ENCODE measurements at places on chromosomes 3 and 15.

GRCh38 chr3:17840126-17840525 lies 97.7 kb upstream of the TBC1D5 start:
- DNase-seq = no peak

GRCh38 chr3:178823150-178823549 lies 248.5 kb downstream of the ZMAT3 start:
- DNase-seq = no peak

- DNase-seq = no peak
Observed at GRCh38 chr3:190088890-190089289, 31.8 kb downstream of the P3H2 start.

GRCh38 chr3:180571831-180572598 lies 29.9 kb upstream of the TTC14 start:
- no peak for DNase-seq

- no peak for DNase-seq
Observed at GRCh38 chr3:73546961-73547360, 77.8 kb downstream of the PDZRN3 start.

DNA sequence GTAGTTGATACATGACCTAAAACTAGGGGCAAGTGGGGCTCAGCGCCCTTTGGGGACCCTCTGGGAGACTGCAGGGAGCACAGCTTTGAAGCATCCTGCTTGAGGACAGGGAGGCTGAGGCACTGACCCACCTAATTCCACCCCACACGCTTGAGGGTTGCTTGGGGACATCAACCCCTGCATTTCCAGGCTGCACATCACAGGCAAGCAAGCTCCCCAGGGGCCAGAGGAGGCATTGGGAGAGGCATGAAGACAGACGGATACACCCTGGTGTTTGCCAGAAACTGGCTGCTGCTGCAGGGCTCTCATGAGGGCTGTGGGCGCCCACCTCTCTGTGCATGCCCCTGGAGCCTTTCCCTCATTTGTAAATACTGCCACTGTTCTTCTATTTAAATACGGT lies 99.3 kb downstream of the ABHD5 start:
- no peak for DNase-seq

GRCh38 chr3:12755754-12756153 lies 3.3 kb downstream of the TMEM40 start:
- no peak for DNase-seq

DNA sequence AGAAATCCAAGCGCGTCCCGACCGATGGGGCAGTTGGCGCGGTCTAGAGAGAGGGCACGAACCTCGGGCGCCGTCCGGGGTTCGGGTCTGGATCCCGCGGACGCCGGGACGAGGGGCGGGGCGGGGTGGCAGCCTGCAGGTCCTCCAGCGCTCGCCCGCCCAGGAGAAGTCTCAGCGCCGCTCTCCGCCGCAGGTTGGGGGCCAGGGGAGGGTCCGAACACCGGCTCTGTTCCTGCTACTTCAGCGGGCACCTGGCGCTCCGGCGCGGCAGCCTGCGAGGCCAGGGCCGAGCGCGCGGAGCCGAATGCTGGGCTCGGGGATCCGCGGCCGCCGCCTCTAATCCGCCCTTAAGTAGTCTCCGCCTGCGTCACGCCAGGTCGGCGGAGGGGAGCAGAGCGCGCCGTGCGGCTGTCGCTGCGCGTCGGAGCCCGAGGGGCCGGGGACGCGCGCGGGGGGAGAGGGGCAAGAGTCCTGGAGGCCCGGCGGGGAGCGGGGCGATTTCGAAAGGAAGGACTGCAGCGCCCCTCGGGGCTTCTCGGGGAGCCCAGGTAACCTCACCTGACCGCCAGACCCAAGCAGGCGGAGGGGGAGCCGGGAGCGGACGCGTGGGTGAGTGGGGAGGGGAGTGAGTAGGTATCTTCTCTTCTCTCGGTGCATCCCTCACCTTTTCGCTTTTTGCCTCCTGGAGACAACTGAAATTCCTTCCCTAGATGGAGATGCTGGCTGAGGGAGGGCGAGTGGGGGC lies at the start of gene GJD2:
Gene GJD2, minus strand, starts transcription at position 325 of the 745 bp plus-strand sequence. CDS start 510 bp downstream, outside the sequence.
- DNase-seq = no peak

DNA sequence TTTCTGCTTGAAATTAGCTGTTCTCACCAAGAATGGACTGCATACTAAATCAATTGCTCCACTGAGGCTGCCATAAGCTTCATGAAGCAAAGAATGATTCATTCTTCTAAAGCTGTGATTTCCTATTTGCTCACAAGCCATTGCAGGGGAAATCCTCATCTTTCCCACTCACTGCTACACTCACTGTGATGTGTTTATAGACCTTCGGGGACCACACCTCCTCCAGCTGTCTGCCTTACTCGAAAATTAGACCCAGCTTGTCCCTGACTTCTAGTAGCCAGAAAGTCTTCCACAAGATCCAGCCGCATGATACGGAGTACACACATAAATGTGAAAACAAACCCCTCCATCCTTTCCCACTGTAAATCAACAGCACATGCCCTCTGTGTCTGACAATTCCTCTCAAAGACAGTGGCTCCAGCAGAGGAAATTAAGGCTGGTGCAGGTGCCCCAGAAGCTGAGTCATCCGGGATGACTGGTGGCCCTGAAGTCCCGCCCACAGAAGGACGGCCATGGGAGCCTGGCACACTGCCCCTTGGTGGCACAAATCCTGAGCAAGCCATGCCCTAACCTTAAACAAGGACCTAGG lies 172.0 kb downstream of the STT3B start:
- peak; percentile 11 for DNase-seq

GRCh38 chr15:38042707-38043445 lies 108.4 kb downstream of the TMCO5A start:
- peak; percentile 7 for DNase-seq

- DNase-seq = peak; percentile 80
Observed at GRCh38 chr3:10758304-10759037, 57.6 kb upstream of the SLC6A11 start.

- DNase-seq = no peak
Observed at GRCh38 chr3:194318511-194319161, 32.5 kb downstream of the CPN2 start.

- no peak for DNase-seq
Observed at GRCh38 chr15:45030743-45031142, 7.7 kb downstream of the SORD start.

DNA sequence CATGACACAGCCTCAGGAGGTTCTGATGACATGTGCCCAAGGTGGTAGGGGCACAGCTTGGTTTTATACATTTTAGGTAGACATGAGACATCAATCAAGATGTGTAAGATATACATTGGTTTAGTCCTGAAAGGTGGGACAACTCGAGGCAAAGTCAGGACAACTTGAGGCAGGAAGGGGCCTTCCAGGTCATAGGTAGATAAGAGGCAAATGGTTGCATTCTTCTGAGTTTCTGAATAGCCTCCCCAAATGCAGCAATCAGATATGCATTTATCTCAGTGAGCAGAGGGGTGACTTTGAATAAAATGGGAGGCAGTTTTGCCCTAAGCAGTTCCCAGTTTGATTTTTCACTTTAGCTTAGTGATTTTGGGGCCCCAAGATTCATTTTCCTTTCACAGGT lies 91.6 kb downstream of the CHCHD4 start:
- no peak for DNase-seq

- DNase-seq = peak; percentile 89
Observed at GRCh38 chr3:129424185-129424841, 4.1 kb downstream of the EFCAB12 start.

GRCh38 chr3:71109241-71109976 lies 474.1 kb downstream of the FOXP1 start:
- DNase-seq = no peak

DNA sequence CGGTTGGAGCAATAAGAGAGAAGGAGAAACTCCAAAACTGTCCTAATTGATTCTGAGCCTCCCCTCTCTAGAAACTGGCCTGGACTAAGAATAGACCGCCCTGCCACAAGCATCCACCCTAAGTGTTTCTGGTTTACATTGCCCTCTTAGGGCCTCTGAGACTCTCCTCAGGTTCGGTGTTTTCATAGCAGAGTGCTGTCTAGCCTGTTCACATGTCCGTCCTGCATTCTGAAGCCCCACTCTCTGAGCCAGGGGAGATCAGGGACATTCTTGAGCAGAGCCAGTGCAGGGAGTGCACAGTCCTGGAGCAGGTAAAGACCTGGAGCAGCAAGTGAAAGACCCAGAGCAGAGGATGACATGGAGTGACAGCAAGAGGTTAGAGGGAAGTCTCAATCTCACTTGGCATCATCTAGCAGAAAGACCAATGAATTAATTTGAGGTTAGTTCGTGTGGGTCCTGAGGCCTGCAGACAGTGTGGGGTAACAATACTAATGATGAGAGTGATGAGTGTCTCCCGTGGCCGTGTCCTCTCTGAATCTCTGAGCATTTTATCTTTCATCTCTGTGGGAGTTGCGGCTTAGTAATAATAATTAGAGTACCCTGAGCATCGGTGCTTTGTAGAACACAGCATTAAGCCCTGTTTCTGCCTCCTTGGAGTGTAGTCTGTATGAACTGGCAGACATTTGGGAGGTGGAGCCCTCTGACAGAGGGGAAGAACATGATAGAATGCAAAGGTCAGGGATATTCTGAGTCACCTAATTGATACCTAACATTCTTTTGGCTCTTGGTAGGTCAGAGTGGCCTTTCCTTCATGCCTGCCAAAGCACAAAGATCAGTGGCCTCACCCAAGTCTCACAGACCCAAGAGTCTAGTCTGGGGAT lies 24.6 kb downstream of the MAPKBP1 start:
- no peak for DNase-seq

- DNase-seq = no peak
Observed at GRCh38 chr3:69391554-69391953, 5.7 kb upstream of the FRMD4B start.

DNA sequence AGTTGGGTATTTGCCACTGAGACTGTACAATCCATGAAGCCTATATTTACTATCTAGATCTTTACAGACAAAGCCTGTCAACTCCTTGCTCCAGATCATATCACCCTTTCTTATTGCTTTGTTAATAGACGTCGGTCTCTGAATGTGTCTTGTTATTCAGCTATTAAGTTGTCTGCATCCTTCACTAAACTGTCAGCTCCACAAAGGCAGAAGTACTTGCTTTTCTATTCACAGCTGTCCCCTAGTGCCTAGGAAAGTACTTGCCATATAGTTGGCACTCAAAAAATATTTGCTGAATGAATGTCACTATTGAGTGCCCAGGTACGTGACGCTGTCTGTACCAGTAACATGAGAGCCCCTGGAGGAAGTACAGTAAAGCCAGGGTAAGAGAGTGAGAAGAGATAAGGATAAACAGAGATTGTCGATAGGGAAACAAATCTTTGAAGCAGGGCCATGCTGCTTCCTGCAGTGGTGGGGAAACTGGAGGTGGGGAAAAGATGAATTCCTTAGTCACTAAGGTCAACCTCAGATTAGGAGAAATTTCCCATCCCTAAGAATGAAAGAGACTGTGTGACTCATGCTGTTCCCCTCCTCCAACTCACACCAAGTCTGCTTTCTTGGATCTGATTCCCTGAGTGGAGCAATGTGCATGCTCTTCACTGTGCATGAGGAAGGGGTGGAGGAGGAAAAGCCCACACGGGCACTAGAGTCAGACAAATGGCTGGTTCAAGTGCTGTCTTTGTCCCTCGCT lies 36.3 kb downstream of the PRICKLE2 start:
- no peak for DNase-seq

Data from NB4 (cell line).